ENCODE measurements at places on chromosomes 3 and 15.
A peak's percentile ranks its signal among the peaks of the same experiment; 100 is the strongest.

GRCh38 chr3:158105710-158106253 is 438 bp downstream of the SHOX2 start:
- peak; percentile 77 for DNase-seq

DNA sequence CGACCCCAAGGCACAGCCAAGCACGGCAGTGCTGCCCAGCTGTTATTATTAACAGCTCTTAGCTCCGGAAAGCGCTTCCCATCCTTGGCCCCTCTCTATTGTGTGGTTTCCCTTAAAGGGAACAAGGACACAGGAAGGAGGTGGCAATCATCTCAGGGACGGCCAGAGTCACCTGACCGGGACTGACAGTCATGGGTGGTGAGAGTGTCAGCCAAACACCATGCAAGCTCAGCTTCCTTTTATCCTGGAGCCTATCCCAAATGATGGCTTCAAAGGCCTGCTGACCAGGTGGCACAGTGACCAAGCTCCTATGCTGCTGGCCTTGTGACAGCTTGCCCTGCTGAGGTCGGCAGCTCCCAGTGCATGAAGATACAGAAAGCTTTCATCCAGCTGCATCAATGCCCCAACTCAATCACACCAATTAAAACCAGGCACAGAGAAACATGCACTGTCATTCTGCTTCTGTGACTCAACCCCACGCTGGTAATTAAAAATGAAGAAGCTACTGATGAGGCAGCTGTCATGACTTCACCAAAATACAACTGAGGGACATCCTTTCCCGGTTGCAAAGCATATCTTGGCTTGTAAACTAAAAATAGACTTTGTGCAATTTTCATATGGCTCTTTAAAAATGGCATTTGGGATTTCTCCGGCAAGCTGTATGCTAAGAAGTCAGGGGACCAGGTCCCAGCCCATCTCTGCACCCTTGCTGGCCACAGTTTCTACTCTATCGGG is 34.0 kb downstream of the PCSK6 start:
- peak; percentile 73 for DNase-seq

DNA sequence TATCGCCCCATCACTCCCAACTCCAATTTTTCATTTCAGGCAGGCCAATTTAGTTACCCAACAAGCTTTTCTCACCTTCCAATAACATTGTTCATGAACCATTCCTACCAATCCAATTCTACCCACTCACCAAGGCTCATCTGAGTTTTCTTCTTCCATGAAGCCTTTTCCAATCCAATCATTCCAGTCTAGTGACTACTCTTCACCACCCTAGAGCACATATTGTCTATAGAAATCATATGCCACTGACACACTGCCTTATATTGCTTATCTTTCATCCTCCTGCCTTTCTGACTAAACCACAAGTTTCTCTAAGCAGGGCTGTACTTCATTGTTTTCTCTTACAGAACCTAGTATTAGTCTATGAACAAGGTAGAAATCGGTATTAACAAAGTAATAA is 11.4 kb downstream of the CCDC14 start:
- DNase-seq: no peak

- DNase-seq: no peak
Measured at GRCh38 chr3:122268257-122269024, 56.6 kb upstream of the CSTA start.

GRCh38 chr3:127588806-127589577 is 1.5 kb downstream of the TPRA1 start:
- peak; percentile 29 for DNase-seq

- no peak for DNase-seq
Measured at GRCh38 chr3:169669816-169670215, 6.3 kb upstream of the MECOM start.

DNA sequence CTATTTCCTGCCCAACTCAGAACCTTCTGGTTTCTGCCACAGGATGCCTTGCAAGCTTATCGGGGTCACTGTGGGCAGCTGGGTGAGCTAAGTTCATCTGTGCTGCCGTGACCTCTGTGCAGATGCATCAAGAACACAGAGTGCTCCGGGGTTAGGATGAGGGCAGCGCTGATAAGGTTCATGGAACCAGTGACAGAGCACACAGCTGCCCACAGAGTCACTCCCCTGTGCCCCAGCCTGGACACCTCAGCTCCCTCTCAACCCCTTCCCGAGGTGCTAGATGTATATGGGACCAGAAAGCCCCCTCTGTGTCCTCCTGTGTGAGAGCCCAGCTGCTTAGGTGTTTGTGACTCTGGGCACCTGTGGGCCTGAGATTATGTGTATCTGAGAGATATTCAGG is 15.8 kb upstream of the ALAS1 start:
- DNase-seq: no peak

GRCh38 chr3:147424581-147425387 is 15.6 kb downstream of the ZIC1 start:
- DNase-seq: no peak

DNA sequence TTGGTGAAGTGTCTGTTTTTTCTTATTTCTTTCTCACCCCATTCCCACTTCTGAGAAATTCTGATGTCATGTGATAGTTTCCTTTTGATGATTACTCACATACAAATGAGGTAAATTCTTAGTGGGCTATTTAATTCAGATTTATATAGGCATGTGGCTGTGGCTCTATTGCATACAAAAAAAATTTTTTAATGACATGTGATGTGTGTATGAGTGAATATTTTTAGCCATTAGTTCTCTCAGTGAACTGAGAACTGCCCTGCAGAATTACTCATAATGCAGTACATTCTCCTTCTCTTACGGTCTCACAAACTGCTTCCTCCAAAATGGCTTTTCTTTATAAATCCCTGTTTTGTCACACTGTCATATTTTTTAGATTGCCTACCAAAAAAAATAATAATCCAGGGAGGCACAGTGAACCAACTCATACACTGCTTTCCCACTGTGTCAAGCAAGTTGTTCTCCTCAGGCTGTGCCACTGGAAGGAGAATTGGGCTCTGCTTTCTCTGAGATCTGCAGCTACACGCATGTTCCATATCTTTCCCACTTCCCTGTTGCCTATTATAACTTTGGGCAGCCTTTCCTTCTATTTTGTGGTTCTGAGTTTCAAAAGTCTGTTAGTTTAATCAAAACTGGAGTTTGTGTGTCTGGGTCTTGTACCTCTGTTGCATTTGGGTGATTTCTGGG is 415.7 kb upstream of the THBS1 start:
- no peak for DNase-seq

DNA sequence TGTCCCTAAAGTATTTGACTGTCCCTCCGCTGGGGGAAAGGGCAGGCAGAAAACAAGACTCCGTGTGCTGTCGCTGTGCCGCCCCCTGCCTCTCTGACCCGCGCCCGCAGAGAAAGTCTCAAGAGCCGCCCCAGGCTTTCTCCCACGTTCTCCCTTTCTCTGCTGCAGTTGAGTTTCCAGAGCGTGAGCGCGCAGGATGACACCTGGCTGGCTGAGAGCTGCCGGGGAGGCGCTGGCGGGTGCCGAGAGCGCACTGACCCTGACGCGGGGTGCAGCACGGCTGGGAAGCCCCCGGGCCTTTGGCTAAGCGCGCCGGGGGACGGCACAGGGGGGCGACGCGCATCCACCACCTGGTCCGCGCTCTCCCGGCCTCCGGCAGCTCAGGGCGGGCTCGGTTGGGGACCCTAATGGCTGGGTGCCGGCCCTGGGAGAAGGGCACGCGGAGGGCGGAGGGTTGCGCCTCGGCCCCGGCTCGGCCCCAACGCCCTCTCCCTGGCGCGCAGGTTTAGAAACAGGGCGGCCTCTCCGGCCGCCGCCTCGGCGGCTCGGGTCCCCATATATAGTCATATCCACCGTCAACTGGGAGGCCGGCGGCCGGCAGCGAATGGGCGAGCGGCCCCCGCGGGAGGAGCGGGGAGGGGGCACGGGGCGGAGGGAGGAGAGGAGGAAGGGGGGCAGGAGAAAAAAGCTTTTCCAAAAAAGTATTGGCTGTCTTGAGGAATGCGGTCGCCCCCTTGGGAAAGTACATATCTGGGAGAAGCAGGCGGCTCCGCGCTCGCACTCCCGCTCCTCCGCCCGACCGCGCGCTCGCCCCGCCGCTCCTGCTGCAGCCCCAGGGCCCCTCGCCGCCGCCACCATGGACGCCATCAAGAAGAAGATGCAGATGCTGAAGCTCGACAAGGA is at the start of gene TPM1:
TSS of gene TPM1 (plus strand) at position 774 of the 903 bp plus-strand sequence. CDS start at position 857, 83 bp downstream.
- DNase-seq: no peak

DNA sequence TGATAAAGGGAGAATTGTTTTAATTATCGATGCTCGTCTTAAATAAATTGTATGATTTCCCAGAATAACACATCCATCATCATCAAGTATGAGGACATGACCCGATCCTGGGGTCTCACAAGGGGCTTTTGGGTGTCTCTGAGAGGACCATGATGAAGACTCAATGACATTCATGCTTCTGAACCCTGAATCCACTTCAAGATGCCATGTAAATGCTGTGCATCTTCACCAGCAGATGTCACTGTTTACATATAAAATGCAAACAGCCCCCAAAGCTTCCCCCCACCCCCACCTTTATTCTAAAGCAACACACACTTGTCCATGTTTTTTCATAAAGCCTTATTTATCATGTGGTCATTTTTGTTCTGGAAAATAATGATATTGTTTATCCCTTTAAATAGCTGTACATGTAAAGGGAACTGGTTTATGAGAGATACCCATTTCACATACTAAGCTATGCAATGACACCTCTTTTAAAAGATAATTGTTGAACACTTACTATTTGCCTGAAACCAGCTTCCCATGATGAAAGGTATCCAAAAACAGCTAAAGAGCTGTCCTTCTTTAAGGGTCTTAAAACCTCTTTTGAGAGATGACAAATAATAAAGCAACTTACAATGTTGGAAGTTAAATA is 69.7 kb upstream of the UBE3A start:
- DNase-seq: peak; percentile 59

GRCh38 chr3:112314649-112315048 is 18.3 kb upstream of the CD200 start:
- DNase-seq: peak; percentile 33

GRCh38 chr3:5726621-5727020 is 539.1 kb downstream of the EDEM1 start:
- DNase-seq: no peak

DNA sequence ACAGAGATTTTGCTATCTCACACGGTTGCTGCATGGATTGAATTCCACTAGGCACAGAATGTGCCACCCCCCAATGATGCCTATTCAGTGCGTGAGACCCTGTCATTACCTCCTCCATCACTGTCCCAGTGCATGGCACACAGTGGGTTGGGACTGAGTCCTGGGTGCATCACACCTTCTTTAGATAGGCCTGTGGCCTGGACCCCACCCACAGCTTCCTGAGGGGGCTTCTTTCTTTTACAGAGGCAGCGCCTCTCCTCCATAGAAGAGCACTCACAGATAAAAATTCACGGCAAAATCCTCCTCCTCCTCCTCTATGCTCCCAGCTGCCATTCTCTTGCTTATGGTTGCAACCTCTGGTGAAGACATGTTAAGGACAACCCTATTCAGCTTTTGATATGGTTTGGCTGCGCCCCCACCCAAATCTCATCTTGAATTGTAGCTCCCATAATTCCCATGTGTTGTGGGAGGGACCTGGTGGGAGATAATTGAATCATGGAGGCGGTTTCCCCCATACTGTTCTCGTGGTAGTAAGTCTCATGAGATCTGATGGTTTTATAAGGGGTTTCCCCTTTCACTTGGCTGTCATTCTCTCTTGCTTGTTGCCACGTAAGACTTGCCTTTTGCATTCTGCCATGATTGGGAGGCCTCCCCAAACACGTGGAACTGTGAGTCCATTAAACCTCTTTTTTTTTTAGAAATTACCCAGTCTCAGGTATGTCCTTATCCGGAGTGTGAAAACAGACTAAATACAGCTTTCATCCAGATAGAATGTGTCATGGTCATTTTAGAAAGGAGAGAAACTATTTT is 147.6 kb downstream of the KLF13 start:
- DNase-seq: no peak

DNA sequence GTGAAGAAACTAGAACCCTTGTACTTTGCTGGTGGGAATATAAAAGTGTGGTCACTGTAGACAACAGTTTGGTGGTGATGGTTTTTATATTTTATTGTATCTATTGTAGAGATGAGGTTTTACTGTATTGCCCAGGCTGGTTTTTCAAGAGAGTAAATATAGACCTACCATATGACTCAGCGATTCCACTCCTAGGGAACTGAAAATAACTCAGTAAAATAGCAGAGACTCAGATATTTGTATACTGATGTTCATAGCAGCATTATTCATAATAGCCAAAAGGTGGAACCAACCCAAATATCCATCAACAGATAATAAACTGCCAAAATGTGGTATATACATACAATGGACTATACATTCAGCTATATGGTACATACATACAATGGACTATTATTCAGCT is 68.8 kb upstream of the IL12A start:
- DNase-seq: no peak

DNA sequence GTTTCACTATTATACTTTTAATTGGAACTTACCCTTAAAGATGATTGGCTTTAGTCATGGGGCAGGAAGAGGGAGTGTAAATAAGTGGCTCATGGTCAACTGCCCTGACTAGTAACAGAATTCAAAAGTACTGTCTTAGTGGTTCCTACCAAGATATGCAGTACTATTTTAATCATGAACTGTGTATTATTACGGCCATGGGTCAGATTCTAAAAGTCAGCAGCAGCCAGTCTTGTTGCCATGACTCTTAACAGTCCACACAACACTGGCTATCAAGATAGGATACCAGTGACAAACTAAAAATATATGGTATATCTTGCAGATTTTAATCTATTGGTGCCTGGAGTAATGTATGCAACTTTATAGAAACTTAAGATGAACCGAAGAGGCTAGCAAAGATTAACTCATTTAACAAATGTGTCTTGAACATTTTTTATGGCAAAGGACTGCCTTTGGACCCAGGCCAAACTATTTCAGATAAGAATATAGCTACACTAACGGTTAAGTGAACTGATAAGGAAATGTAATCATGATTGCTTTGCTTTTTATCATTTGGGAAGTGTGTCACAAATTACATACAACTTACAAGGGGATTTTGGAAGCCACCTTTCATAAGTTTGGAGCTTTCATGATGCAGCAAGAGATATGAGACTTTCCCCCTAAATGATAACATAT is 163.7 kb downstream of the TCF12 start:
- no peak for DNase-seq

DNA sequence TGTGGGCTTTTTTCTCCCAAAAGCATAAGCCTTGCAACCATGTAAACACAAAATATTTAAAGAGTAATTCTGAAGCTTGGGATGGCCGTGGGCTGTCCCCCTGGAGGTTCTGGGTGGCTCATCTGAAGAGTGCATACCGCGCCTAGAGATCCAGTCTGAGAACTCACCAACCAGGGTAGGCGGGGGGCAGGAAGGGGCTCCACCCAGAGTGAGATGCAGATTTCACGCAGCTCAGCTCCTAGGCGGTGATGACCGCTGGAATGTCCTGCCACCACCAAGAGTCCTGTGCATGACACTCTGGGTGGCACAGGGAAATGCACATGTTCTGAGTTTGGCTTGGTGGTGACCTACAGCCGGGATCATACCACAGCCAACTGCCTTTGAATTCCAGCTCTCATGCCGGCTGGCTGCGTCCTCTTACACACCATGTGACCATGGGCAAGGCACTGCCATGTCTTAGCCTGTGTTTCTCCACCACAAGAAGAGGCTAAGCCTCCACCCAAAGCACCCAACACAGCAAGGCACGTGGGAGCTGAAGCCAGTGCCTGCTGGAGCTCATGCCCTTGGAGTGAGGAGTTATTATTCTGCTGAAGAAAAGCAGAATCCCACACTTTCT is 125.1 kb upstream of the IQSEC1 start:
- DNase-seq: no peak

GRCh38 chr3:157094751-157095480 is 65.0 kb downstream of the CCNL1 start:
- DNase-seq: no peak

Data from KBM-7 (cell line).